ENCODE measurements at places on chromosomes 12 and 14.

DNA sequence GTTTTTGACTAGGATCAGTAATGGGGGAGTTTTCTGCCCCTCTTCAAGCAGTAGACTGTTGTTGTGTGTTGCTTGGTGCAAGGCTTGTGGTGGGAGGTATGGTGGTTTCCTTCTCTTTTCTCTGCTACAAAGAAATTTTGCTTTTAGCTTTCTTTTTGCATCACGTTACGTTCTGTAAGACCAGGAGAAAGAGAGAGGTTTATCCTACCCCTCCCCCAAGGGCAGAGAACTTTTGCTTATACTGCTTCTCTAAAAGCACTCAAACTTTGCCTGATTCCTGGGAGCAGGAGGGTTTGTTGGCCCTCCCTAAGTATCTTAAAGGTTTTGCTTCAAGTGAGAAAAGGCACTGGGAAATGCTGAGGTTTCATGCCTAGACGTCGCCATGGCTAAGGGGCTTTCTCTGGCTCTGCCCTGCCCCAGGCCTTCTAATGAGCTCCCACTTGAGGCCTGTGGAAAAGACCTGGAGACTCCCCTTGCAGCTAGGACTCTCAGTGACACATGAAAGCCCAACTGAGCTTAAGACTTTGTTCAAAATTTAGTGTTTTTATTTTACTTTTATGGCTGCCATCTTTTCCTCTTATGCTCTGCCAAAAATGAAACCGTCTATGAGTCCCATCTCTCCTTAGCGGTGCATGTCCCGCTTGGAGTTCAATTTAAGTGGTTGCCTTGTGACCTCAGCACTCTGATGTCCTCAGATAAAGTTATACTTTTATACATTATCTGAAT lies 49.2 kb downstream of the EIF2S3B start:
- no peak for DNase-seq

DNA sequence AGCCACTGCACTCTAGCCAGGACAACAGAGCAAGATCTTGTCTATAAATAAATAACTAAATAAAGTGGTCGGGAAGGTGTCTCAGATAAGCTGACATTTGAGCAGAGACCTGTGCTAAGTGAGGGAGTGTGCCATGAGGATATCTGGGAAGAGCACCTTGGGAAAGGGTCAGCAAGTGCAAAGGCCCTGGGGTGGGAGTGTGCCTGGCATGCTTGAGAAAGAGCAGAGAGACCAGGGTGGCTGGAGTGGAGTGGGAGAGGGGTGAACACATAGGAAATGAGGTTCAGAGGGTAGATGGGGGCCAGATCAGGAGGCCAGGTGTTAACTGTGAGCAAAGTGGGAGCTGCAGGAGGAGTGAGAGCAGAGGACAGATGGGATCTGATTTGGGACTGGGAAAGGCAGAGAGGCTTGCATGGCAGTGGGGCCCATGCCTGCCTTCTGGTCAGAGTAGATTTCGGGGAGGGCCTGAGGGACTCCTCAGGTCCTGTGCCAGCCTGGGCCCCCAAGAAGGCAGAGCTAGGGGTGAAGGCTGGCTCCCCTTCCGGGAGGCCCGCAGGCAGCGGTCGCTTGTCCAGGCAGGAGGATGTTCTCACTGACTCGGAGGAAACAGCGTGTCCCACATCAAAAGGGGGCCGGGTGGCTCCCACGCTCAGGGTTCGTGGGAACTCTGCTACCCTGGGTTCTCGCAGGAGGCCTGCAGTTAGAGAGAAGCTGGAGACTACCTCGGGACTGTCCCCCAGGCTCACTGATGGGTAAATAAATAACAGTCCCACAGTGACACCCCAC lies 32.6 kb downstream of the DTX1 start:
- DNase-seq: peak; percentile 68

GRCh38 chr12:15322164-15323061 lies at the start of gene PTPRO:
PTPRO (plus strand) TSS chr12:15322508.
- peak; percentile 5 for DNase-seq

- DNase-seq: peak; percentile 30
Measured at GRCh38 chr14:68979021-68979721, at the start of gene ACTN1. ACTN1 (minus strand) TSS chr14:68979302; CDS start chr14:68979056, 246 bp downstream.

GRCh38 chr12:76764856-76765255 lies 941 bp downstream of the ZDHHC17 start:
- DNase-seq: peak; percentile 11

GRCh38 chr12:64269161-64269560 lies 47.1 kb upstream of the KICS2 start:
- DNase-seq: no peak

GRCh38 chr12:57620245-57620935 lies 9.2 kb downstream of the ARHGEF25 start:
- no peak for DNase-seq

DNA sequence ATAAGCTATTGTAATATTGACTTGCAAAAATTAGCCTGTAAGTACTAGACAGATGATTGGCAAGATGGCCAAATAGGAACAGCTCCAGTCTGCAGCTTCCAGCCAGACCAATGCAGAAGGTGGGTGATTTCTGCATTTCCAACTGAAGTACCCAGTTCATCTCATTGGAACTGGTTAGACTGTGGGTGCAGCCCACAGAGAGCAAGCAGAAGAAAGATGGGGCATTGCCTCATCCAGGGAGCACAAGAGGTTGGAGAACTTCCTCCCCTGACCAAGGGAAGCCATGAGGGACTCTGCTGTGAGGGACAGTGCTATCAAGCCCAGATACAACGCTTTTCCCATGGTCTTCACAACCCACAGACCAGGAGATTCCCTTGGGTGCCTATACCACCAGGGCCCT lies 16.0 kb upstream of the SPATA7 start:
- DNase-seq: no peak

GRCh38 chr12:2895511-2895910 lies 4.8 kb downstream of the TULP3 start:
- DNase-seq: no peak

GRCh38 chr12:67534046-67534445 lies 114.5 kb upstream of the DYRK2 start:
- DNase-seq: no peak

GRCh38 chr12:3777206-3777809 lies 24.4 kb upstream of the CRACR2A start:
- no peak for DNase-seq

GRCh38 chr12:115638733-115639647 lies 638.5 kb downstream of the MED13L start:
- DNase-seq: no peak

DNA sequence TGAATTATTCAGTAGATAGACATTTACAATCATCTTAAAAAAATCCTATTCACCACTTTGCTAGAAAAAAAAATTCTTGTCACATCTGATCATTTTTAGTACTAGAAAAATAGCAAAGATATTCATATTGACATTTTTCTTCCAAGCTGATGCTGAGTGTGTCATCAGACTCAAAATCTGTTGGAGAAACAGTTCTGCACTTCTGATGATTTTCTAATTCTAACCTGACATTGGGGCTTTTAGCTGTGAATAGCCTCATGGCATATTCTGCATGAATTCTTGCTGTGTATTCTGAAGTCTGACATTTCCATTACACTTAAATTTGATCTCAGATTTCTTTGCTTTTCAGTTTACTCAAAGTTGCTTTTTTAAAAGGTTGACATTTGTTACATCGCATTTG lies 150.1 kb downstream of the PIK3C2G start:
- no peak for DNase-seq

DNA sequence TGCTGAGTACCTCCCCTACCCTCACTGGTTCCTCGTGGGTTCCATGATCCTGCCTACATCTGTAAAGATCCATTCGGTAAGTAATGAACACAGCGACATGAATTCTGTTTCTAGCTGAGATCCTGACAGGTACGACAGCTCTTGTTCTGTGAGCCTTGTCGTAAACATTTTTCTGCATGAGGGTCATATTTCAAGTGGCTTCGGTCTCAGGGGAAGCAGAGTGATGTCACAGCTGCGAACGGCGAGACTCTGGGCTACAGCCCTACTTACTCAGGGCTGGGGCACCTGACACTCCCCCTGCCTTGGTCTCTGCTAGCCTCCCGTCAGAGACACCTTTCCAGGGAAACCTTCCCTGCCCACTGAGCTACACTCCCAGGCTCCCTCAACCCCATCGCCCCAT lies 85.8 kb downstream of the RBM19 start:
- no peak for DNase-seq

DNA sequence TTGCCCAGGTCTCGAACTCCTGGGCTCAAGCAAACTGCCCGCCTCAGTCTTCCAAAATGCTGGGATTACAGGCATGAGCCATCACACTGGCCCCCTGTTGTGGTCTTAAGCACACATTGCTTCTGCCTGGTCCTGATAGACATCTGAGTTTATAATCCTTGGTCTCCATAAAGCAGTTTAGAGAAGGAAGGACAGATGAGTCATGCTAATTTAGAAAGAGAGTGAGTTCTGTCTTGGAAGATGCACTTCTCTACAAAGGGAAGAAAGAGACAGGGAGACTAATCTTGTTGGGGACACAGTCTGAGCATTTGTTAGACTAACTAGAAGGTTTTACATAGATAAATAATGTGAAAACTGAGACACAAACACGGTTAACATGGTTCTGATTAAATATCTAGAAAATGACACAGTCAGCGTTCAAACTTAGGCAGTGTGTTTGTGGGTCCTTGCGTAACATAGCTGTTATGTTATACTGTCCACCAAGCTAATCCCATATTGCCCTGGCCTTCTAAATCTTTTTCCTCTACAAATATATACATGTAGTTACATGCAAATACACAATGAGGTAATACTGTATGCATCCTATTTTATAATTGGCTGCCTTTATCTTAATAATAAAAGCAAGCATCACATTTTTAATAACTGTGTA lies 31.0 kb downstream of the SAMD4A start:
- DNase-seq: no peak

DNA sequence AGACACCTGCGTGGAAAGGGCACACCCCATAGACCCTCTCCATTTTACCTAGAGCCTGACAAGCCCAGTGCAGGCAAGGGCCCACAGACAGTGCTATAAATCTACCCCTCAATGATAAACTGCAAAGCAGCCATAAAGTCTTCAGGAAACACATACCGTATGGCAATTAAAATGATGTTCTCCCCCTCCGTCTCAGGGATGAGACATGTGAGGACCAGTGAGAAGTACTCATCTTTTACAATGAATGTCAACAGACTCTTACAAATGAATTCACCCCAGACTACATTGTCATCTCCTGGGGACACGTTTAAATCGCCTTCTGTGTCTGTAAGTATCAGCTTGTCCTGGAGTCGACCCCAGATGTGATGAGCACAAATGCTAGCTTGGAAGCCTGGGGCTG lies 362.7 kb downstream of the ADGRD1 start:
- no peak for DNase-seq

- DNase-seq: no peak
Measured at GRCh38 chr14:100078997-100079725, 13.9 kb downstream of the EVL start.

- no peak for DNase-seq
Measured at GRCh38 chr12:119398190-119398589, 63.7 kb downstream of the CCDC60 start.

GRCh38 chr14:77045238-77046162 lies 17.0 kb upstream of the IRF2BPL start:
- no peak for DNase-seq

- DNase-seq: no peak
Measured at GRCh38 chr14:22554498-22555383, 34.3 kb downstream of the DAD1 start.

- DNase-seq: no peak
Measured at GRCh38 chr12:121628536-121628935, 2.2 kb downstream of the ORAI1 start.

GRCh38 chr12:122368361-122369073 lies 54.0 kb downstream of the CLIP1 start:
- no peak for DNase-seq

DNA sequence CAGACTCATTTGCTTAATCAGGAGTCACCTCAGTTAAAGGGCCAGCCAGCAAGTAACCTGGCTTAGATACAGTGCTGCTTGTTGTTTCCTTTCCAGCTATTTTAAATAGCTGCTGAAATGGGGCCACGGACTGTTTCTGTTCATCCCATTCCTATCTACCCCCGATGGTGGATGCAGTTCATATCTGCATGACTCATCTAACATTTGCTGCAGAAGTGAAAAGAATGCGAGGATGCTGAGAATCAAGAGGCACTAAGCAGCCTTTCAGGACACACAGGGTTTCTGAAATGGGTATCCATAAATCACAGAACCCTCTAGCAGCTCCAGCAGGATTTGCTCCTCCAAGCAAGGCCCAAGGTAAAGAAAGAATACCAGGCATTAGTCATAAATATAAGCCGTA lies 60.2 kb upstream of the RTRAF start:
- DNase-seq: no peak

DNA sequence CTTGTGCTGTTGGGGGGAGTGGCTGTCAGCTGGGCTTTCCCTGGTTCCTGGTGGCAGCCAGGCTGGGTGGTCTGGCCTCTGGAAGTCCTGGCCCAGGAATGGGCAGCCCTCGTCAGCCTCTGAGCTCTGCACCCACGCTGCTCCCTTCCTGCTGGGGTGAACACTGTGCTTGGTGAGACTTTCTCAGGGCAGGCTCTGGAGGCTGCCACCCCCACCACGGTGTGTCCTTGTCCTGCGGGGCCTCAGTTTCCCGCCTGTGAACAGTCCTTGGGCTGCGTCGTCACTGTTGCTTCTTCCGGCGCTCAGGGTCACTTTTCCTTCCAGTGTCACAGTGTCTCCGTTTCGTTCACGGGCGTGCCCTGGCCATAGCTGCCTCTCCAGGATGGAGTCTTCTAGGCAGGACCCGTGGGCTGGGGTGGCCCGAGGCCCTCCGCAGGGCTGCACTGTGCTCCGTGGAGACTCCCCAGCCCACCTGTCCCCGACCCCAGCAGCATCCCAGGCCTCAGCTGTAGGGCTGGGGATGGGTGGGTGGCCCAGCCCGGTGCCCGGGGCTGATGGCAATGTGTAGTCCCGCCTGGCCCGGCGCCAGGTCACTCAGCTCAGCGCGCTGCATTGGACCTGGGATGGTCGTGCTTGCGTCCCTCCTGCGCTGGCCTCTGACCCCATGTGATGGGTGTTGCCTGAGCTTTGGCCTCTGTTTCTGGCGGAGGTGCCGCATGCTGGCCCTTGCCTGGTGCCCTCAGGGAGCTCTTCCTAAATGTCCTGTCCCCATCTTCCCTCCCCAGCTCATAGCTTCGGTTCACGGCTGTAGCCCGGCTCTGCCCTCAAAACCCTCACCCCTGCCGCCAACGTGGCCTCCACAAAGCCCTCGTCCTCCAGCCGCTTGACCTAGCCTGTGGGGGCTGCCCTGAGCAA lies 6.8 kb downstream of the KIF26A start:
- DNase-seq: no peak

- no peak for DNase-seq
Measured at GRCh38 chr14:102279282-102279681, 25.7 kb downstream of the MOK start.
